ENCODE measurements at places on chromosomes 7 and 10.

- DNase-seq: no peak
These were observed 3.3 kb downstream of the WIPF3 start for GRCh38 chr7:29809533-29810155.

GRCh38 chr7:24346129-24346528 lies 62.1 kb downstream of the NPY start:
- DNase-seq: no peak

- no peak for DNase-seq
These were observed 258.0 kb upstream of the SEMA3A start for GRCh38 chr7:84452618-84453017.

GRCh38 chr10:55287346-55287745 lies 486.3 kb upstream of the PCDH15 start:
- DNase-seq: no peak

DNA sequence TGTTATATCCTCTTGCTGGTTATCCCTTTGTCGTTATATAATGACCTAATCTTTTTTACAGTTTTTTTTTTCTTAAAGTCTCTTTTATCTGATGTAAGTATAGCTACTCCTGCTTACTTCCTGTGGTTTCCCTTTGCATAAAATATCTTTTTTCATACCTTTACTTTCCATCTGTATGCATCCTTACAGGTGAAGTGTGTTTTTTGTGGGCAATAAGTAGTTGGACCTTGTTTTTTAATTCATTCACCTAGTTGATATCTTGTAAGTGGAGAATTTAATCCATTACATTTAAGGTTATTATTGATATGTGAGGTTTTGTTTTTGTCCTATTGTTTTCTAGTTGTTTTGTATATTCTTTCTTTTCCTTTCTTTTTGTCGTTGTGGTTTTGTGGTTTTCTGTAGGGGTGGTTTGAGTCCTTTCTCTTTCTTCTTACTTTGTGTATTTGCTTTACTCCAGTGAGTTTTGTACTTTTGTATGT lies 168.6 kb downstream of the MLLT10 start:
- DNase-seq: no peak

GRCh38 chr10:99631496-99631895 lies 11.3 kb upstream of the SLC25A28 start:
- DNase-seq: no peak
